ENCODE measurements at places on chromosomes 2 and 18.

GRCh38 chr2:181742922-181743722 lies 62.8 kb upstream of the NEUROD1 start:
- no peak for DNase-seq

- DNase-seq, result no peak
These were observed 2.8 kb upstream of the PPP4R3B start for GRCh38 chr2:55620123-55620779.

DNA sequence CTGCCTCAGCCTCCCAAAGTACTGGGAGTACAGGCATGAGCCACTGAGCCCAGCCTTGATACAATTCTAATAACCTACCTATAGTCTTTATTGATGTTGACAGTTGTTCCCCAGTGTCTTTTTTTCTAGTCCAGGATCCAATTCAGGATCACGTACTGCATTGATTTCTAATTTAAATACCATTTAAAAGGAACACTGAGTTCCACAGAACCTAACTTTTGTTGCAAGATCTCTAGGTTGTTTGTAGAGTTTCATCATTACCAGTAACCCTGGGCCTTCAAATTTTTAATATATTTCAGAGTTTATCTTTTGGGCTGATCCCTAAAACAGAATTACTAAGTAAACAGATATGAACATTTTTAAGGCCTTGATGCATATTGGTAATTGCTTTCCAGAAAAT lies 21.1 kb upstream of the TMBIM1 start:
- DNase-seq, result no peak

DNA sequence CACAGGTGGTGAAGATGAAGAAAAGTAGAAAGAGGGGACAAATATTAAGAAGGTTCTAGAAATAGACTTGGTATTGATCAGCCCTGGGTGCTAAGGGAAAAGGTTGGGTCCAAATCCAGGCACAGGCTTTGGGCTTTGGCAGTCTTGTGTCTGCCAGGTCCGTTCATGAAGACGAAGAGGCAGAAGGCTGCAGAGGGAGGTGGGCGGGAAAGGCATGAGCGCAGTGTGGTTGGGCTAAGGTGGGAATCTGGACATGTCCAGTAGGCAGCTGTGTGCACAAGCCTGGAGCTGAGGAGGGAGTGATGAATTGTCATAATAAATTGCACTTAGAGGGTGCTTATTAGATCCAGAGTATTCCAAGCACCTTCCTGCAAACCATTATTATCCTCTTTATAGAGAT lies 105.7 kb upstream of the TEX51 start:
- DNase-seq, result no peak

GRCh38 chr2:203808046-203808750 lies 59.4 kb upstream of the CTLA4 start:
- no peak for DNase-seq

- DNase-seq, result no peak
These were observed 26.9 kb upstream of the YWHAQ start for GRCh38 chr2:9657731-9658130.

- DNase-seq, result no peak
These were observed 158.3 kb downstream of the LDLRAD4 start for GRCh38 chr18:13376841-13377351.

DNA sequence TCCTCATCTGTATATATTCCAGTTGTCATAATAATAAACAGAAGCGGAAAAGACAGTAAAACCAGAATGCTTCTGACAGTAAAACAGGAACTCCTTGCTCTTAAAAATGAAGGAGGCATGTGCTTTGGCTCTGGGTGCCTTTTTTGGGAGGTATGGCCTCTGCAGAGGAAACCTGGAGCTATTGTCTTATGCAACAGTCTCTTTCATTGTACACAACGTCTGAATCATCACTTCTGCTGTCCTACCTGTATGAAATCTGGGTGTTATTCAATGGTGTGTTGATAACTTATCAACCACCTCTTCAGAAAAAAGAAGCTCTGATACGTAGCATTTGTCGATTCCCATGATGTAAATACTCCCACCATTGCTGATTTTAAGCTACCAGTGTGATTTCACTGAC lies 64.8 kb downstream of the CDCA7 start:
- no peak for DNase-seq

- DNase-seq, result no peak
These were observed 263.2 kb downstream of the EXOC6B start for GRCh38 chr2:72562451-72563153.

DNA sequence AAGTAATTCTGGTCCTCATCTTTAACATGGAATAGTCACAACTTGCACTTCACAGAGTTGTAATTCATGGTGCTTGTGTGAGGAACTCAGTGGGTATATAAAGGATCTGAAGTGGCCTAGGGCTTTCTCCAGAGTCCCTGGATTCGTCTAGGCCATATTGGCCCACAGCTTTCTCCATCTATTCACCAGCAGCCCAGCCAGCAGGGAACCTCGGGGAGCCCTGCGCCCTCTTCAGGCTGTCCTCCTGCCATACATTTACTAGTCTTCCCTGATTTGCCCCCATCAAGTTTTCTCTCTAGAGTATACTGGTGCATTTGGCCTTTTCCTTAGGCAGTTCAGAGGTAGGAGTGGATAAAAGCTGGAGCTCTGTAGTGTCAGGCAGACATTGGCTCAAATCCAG lies 278.3 kb downstream of the MYCN start:
- DNase-seq, result no peak

DNA sequence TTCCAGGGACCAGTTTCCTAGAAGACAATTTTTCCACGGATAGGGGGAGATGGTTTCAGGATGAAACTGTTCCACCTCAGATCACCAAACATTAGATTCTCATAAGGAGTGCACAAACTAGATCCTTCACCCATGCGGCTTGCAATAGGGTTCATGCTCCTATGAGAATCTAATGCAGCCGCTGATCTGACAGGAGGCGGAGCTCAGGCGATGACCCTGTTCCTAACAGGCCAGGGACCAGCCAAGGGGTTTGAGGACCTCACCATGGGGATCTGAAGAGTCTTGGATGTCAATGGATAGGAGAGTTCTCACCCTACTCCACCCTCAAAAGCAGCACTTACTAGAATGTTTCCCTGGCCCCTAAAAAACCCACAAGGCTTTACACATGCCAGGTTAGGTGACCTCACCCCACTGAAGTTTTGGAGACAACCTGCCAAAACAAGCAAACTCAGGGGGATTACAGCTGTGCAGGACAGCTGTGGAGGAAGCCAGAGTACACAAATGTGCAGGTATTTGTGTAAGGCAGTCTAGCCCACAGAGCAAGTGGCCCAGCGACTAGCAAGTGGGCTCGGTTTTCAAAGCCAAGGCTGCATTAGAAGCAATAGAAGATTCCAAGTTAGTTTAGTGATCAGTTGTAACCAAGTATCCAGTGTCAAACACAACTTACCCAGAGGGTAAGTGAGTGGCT lies 3.9 kb downstream of the EVA1A start:
- DNase-seq, result no peak

DNA sequence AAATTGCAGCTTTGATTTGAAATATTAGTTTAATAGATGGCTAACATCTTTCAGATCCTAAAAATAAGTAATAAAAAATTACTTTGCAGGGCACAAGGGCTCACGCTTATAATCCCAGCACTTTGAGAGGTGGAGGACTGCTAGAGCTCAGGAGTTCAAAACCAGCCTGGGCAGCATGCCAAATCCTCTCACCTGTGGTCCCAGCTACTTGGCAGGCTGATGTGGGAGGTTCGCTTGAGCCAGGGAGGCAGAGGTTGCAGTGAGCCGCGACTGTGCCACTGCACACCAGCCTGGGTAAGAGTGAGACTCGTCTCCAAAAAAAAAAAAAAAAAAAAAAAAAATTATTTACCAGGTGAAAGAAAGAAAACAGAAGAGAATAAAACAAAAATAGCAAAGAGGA lies 449.8 kb downstream of the NRXN1 start:
- no peak for DNase-seq

DNA sequence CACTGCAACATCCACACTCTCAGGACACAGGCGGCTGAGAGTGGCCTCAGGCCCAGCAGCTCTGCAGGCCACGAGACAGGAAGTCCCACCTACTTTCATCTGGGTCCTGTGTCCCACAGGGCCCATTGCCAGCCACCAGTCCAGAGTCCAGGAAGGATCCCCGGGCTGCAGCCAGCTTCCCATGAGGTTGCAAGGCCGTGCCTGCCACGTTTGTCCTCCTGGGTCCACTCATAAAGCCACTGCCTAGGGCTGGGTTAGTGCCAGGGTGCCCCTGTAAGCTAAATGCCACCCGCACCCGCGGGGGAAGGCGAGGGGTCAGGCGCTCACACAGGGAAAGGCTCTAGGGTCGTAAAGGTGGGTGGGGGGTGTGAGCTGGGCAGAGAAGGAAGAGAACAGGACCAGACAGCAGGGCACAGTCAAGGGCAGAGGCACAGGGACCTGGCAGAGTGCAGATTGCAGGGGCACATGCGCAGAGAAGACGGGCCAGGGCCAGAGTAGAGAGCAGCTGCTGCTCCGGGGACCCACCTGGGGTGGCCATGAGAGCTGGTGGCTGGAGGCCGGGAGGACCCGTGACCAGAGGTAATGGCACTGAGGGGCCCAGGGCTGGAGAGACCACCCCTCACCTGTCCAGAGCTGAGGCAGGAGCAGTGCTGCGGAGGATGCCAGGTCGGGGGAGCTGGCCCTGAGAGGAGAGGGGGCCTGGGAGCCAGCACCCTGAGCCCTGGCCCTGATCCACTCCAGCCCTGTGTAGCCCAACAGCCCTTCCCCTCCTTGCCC lies 8.0 kb downstream of the AGXT start:
- no peak for DNase-seq

GRCh38 chr2:205644018-205644417 lies 38.3 kb upstream of the NRP2 start:
- DNase-seq, result no peak

GRCh38 chr2:8413589-8414135 lies 268.2 kb upstream of the ID2 start:
- DNase-seq, result no peak

- DNase-seq, result no peak
These were observed 160.1 kb downstream of the HAUS1 start for GRCh38 chr18:46264255-46264654.

GRCh38 chr2:222862106-222862908 lies 1.5 kb downstream of the ACSL3 start:
- DNase-seq, result no peak

DNA sequence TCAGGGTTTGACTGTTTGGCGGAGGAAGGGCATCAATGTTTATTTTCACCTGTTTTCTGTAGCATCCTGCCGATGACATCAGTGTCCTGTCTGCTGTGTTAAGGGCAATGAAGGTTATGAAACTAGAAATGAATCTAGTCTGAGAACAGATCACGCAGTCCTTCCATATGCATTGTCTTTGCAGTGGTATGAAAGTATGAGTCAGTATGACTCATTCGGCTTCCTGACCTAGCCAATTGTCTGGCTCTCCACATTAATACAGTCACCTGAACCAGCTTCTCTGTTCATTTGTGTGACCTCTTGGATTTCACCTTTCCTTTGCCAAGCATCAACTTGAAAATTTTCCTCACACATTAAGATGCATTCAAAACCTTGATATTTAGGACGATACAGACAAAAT lies 353.8 kb downstream of the RND3 start:
- DNase-seq, result no peak

DNA sequence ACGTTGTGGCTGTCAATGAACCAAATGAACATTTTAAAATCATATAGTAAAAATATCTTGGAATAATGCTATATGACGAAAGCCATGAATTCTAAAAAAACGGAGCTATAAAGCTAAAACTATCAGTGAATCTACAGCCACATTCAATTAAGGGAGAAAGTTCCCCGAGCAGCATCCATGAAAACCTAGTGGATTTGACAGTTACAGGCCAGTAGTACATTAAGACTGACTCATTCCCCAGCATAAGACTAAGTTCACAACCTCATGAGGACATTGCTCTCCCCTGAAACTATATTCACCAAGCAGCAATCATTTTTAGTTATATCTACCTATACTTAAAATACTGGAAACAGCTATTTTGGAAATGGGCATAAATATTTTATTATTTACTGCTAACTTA lies 36.6 kb downstream of the KIDINS220 start:
- DNase-seq, result no peak

DNA sequence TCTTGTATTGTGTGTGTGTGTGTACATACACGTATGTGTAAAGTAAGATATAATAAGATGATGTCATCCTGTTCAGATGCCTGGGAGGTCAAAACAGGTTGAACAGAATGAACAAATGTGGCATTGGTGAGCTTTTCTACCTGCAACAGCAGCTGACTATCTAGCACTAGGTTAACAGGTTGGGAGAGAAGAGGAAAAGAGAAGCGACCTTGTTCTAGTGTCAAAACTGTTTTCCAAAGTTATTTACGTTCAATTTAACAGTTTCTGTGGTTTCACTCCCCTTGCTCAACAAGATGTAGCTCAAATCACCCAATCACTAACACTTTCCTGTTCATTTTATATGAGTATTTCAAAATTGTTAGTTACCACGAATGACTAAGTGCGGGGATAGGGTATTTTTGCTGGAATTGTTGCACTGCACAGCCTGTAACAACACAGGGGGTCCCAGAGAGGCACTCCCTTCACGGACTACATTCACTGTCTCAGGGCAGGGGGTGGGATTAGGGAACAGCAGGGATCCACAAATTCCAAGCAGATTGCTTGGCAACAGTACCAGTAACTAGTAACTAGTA lies 67.5 kb upstream of the DTNB start:
- no peak for DNase-seq

GRCh38 chr2:235073868-235074413 lies 122.1 kb downstream of the SH3BP4 start:
- DNase-seq, result no peak

- DNase-seq, result no peak
These were observed 149.1 kb downstream of the FSHR start for GRCh38 chr2:49005261-49005660.

- DNase-seq, result no peak
These were observed 158.0 kb upstream of the ALKAL2 start for GRCh38 chr2:445896-446295.

- no peak for DNase-seq
These were observed 172.5 kb downstream of the MYO1B start for GRCh38 chr2:191417746-191418145.

- no peak for DNase-seq
These were observed 34.5 kb downstream of the NEURL3 start for GRCh38 chr2:96470636-96471035.

- no peak for DNase-seq
These were observed 4.4 kb downstream of the IL1B start for GRCh38 chr2:112831946-112832840.

DNA sequence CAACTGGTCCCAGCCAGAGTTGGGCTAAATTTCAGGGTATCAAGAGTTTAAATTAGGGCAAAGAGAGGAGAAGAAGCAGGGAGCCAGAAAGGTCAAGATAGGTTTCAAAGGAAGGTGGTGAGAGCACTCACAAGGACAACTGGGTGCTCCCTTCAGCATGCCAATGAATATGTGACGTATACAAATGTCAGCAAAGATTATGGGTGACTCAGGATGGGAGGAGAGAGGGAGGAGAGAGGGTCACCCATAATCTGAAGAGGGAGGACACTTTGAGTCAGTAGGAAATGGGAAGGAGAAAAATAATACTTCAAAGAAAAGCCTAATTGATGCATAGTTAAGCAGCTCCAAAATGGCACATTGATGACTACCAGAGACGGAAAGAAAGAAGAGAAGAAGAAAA lies 53.1 kb upstream of the ABCA12 start:
- no peak for DNase-seq

GRCh38 chr2:27737676-27738348 lies 33.7 kb upstream of the MRPL33 start:
- no peak for DNase-seq

- DNase-seq, result no peak
These were observed 138.7 kb downstream of the MGAT5 start for GRCh38 chr2:134392442-134393074.

- DNase-seq, result no peak
These were observed 156.8 kb upstream of the UBE2E3 start for GRCh38 chr2:180823546-180824141.

- no peak for DNase-seq
These were observed 52.7 kb downstream of the MAP2 start for GRCh38 chr2:209476367-209477208.
